SHP77 treated with DMSO at 0.1 percent for 48 hours (cell line): ENCODE measurements at places on chromosomes 11 and 22.

- no peak for DNase-seq
Measured at GRCh38 chr11:62399878-62400266, 19.0 kb upstream of the SCGB1A1 start.

DNA sequence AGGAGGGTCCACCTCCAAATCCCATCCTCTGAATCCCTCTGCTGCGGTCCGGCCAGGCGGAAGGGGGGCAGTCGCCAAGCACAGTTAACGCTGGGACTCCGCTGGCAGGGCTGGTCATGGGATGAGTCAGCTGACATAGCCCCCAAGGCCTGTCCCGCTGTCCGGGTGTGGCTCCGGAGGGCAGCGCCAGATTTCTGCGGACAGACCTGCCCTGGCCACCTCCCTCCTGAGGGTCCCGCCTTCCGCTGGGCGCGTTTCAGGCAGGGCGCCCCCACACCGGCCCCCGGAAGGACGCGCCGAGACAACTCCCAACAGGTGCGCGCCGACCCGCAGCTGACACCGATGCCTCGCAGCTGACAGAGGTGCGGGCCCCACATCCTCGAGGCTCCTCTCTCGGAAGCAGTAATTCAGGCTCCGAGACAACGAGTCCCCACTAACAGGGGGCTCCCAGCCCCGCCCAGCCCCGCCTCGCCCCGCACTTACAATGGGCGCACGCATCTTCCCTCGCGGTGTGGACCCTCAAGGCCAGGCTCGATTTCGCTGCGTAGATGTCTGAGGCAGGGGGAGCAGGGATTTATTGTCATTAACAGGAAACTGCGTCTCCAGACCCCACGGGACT, 607 bp downstream of the PLAAT3 start:
- no peak for DNase-seq

DNA sequence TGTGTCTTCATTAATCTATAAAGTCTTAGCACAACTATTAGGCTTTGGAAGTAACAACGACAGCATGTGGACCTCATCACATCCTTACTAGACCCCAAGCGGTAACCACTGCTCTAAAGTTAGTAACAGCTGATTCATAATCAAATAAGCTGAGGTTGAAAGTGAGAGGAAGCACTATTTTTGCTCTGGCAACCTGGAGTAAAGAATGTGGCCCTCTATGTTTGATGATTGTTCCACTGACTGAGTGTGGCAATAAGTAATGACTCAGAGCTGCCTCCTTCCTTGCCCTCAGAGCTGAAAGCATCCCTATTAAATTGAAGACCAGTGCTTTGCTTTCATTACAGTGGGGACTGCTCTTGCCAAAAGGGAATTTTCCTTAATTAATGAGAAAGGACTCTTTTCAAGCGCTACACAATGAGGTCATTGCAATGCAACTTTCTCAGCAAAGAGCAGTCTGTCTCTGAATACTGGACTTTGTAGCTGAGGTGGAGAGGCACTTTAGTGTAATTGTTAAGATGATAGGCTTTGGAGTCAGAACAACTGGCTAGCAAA, 906.1 kb upstream of the RAG2 start:
- no peak for DNase-seq

GRCh38 chr22:44505796-44506354, 7.8 kb upstream of the RTL6 start:
- peak; percentile 7 for DNase-seq

DNA sequence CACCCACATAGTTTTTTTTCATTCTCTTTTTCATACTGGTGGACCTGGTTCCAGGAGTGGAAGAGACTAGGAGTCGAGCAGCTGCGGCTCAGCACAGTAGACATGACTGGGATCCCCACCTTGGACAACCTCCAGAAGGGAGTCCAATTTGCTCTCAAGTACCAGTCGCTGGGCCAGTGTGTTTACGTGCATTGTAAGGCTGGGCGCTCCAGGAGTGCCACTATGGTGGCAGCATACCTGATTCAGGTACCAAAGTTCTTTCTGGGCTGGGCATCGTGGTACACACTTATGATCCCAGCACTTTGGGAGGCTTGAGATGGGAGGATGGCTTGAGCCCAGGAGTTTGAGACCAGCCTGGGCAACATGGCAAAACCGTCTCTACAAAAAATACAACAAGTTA, 4.2 kb downstream of the PTPMT1 start:
- DNase-seq: no peak

DNA sequence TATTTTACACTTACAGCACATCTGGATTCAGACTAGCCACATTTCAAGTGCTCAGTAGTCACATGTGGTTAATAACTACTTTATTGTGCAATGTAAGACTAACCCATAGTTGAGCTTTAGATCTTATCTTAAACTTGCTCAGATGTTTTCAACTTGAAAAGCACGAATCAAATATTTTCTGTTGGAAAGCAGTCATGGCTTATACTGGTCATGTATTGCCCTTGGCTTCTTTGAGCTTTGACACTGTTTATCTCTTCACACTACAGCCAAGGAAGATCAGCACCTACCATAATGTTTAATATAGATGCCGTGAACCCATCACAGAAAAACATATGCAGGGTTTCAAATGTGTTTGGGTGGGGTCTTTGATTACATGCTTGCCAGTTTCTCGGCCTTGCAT, 4.4 kb downstream of the RBX1 start:
- no peak for DNase-seq

DNA sequence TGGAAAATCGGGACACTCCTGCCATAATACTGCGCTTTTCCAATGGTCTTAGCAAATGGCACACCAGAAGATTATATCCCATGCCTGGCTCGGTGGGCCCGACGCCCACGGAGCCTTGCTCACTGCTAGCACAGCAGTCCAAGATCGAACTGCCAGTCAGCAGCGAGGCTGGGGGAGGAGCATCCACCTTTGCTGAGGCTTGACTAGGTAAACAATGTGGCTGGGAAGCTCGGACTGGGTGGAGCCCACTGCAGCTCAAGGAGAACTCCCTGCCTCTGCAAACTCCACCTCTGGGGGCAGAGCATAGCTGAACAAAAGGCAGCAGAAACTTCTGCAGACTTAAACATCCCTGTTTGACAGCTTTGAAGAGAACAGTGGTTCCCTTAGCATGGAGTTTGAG, 15.6 kb downstream of the PTH start:
- DNase-seq: no peak
